Hippocampal formation (tissue), 2 donors: ENCODE measurements at places on chromosomes 5 and 9.

DNA sequence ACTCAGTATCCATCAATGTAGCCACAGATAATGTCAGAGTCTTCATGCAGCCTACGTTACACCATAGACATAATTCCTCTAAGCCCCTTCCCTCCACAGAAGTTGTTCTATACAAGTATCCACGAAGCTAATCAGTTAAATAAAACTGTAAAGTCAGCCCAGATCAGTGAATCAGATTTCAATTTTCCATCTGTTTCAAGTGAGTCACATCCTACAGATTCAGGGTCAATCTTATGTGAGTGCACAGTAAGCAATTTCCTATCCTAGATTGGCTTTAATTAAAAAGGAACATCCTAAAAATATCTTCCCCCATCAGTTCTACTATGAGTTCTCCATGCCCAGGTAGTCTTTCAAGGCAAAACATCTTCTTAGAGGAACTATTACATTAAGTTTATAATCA, 402.5 kb downstream of the EFNA5 start:
- DNase-seq: no peak

- no peak for DNase-seq
Measured at GRCh38 chr5:174518512-174518911, 205.9 kb upstream of the MSX2 start.

DNA sequence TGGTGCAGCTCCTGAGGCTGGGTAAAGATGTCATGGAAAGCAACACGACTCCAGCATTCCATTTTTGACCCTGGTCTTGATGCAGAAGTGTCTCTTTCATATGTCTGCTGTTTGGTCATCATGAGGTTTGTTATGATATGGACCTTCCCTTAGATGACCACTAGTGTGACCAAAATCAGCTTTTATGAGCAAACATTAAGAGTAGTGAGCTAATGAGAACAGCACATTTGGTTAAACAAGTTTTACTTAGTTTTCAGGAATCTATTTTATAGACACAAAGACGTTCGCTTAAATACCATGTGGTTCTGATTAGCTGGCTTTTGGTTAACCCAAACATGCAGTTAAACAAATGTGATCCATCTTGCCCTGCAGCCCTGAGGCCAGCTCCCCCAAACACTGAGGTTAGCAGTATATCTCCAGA, 56.7 kb upstream of the ACTBL2 start:
- DNase-seq: no peak

DNA sequence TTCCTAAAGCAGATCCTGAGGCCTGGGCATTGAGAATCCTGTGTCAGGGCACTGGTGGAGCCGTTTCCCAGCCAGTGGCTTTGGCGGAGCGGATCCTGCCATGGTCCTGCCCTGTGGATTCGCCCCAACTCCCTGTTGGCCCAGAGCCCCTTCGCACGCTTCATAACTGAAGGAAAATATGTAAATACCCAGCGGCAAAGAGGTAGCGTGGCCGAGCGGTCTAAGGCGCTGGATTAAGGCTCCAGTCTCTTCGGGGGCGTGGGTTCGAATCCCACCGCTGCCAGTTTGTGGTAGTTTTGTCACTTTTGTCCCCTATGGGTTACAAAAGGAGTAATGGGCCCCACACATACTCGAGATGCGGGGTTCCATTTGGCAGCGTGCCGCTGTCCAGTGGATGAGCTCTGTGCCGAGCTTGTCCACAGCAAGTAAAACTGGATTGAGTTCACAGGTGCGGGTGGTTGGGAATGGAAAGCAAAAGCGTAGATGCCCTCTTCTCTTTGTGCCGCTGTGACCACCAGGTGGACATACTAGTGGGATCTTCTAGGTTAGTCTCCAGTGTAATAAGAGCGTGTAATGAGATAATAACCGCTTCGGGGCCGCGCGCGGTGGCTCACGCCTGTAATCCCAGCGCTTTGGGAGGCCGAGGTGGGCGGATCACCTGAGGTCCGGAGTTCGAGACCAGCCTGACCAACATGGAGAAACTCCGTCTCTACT, 17.3 kb downstream of the TRIM7 start:
- no peak for DNase-seq

- DNase-seq: no peak
Measured at GRCh38 chr5:180649297-180650039, at the start of gene FLT4. Gene FLT4, minus strand, starts transcription at chr5:180649600. Its CDS starts 55 bp downstream, at chr5:180649545.

DNA sequence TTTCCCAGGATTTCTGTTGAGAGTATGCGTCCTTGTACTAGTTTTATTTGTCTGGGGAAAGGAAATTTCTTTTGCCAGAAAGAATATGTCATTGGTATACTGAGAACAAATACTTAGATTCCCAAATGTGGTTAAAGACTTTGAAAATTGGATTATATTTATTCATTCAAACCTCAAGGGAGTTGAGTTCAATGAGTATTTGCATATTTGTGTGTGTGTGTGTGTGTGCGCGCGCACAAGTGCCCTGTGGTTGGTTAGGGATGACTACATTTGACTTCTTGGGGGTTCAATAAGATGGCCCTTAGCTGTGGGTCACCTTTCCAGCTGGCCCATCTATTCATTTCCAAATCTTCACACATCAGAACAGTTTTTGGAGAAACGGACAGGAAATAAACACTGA, 4.9 kb downstream of the RXFP3 start:
- DNase-seq: no peak

DNA sequence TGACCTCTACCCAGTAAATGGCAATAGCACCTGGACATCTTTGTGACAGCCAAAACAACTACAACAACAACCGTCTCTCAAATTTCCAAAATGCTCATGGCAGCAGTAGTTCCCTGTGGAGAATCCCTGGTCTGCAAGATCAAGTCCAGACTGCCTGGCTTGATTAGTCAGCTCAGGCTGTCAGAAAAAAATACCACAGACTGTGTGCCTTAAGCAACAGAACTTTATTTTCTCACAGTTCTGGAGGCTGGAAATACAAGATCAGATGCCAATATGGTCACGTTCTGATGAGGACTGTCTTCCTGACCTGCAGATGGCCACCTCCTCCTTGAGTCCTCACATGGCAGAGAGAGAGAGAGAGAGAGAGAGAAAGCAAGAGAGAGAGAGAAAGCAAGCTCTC, 52.3 kb upstream of the MOCS2 start:
- no peak for DNase-seq

GRCh38 chr5:148620091-148620490, 34.2 kb downstream of the HTR4 start:
- DNase-seq: no peak

GRCh38 chr9:20593105-20593504, 29.2 kb downstream of the MLLT3 start:
- no peak for DNase-seq

GRCh38 chr5:146079695-146080373, 25.5 kb downstream of the PLAC8L1 start:
- no peak for DNase-seq

DNA sequence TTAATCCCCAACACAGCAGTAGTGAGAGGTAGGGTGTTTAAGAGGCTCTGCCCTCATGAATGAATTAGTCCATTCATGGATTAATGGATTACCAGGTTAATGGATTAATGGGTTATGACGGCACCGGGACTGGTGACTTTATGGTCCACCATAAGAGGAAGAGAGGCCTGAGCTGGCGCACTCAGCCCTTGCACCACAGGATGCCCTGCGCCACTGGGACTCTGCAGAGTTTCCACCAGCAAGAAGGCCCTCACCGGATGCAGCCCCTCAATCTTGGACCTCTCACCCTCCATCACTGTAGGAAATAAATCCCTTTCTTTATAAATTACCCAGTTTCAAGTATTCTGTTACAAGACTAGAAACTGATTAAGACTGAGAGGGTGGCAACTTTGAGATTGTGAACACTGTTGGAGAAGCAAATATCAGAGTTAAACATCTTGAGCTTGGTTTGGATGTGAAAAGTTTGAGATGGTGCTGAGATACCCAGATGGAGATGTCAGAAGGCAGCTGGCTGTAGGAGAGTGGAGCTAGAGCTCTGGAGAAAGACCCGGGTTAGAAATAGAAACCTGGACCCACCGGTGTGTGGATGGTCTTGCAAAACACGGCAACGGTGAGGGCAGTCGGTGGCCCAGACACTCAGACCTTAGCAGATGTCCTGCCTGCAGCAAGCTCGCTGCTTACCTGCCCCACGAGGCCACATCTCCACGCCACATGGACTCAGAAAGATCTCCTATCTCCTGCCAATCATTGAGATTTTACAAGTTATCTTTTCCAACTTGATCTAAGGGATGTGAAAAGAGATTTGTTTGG, 98.8 kb downstream of the HSD17B3 start:
- no peak for DNase-seq

- DNase-seq: no peak
Measured at GRCh38 chr9:83959061-83959460, 21.0 kb downstream of the HNRNPK start.

DNA sequence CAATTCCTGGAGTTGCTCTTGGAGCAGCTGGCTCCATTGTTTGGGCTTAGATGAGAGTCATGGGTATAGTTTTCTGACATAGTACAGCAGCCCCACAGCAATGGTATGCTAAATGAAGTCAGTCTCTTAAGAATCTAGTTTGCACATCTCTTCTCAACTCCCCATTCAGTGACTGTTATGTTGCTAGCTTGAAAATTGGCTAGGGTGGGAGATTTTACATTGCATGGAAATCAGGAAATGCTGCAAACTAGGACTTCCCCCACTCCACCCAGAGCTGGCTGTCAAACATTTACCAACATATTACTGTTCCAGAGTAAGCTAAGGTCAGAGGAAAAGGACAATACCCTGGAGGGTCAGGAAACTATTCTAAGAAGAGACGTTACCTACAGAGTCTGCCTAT, 17.6 kb upstream of the FCHO2 start:
- no peak for DNase-seq

DNA sequence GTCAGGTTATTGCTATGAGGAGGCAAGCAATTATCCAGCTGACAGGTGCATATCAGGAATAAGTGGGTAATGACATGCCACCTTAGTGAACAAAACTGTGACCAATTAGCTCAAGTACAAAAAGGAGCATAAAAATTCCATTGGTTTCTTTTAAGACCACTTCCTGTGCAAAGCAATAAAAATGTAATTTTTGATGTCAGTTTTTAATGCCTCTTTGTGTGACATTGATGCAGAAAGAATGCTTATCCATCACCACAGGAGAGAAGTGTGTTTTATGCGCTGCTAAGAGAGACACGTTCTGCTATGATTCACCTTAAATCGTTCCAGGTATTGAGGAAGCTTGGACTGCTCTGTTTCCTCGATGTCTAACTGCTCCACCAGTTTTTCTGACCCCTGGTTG, 96.7 kb downstream of the MRPS27 start:
- no peak for DNase-seq

DNA sequence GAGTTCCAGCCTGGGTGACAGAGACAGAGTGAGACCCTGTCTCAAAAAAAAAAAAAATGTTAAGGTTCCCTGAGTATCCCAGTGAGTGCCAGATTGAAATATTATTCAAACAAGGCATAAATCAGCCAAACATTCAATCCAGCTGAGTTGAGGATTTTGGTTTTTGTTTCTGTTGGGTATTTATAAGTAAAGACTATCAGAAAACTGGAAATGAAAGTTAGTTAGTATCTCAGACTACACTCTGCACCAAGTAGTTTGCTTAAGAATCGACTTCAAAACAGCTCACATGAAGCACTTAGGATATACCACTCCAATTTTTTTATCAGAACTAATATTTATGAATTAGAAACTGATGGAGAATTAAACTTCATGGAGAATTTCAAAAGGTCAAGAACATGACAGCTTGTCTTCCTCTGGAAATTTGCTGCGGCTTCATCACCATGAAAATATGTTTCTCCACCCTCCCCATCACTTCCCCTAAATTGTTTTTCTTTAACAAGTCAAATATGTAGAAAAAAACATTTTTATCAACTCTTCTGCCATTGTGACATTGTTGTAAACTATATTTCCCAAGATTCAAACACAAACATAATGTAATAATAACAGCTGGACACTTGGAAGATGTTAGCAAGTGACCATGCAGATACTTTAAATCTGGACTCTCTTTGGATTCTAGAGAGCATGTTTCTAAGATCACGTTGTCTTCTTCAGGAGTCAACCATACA, 110.0 kb upstream of the PTGER4 start:
- DNase-seq: no peak

DNA sequence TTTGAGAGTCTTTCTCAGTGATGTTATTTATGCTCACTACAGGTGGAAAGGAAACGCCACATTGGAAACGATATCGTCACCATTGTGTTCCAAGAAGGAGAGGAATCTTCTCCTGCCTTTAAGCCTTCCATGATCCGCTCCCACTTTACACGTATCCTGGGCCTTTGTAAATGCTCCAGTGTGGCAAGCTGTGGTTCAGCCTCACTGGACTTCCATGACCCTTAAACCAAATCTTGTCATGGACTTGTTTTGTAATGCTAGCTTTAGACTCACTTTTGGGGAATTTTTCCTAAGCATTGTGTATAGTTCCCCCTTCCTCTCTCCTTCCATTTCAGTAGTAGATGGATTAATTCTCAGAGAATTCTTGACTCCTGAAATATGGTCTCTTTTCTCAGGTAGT, 60.9 kb upstream of the SLC2A8 start:
- DNase-seq: no peak

DNA sequence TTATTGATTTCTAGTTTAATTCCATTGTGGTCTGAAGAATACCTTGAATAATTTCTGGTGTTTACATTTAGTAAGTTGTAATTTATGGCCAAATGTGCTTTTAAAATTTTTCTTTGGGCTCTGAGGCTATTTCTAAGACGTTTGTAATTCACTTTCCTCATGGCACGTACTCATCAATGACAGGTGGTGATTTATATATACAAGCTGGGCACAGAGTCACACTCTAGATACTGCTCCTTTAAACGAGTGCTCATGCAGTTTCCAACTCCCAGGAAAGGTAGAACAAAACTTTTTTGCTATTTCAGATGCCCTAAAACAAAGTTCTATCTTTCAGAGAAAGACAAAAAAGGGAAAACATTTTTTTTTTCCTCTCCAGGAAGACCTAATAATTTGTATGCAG, 146.9 kb downstream of the AUH start:
- no peak for DNase-seq

GRCh38 chr9:17793713-17794622, 215.1 kb downstream of the SH3GL2 start:
- no peak for DNase-seq

DNA sequence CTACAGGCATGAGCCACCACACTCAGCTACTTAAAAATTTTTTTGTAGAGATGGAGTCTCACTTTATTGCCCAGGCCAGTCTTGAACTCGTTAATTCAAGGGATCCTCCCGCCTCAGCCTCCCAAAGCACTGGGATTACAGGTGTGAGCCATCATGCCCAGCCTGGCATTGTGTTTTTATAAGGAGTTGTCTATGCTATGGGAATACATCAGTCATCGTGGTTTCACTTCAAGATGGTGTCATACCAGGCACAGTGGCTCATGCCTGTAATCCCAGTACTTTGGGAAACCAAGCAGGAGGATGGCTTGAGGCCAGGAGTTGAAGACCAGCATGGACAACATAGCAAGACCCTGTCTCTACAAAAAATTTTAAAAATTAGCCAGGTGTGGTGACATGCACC, 49.7 kb downstream of the CYSTM1 start:
- no peak for DNase-seq

DNA sequence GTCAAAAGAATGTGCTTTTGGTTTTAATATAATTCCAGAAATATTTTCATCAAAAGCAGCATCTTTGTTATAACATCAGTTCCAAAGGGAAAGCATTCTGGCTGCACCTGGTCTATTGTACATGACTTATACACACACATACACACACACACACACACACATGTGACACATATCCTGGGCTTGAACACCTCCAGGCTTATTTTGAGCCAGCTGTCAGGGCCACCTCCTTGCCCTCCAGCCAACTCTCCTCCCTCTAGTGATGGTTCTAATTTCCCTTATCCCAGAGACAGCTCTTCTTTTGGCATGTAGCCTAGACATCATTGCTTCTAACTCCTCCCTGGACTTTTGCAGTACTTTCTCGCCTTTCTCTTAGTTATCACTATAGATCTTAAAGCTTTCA, 115.0 kb downstream of the PIK3R1 start:
- no peak for DNase-seq

GRCh38 chr9:132639322-132639721, 30.5 kb downstream of the DDX31 start:
- DNase-seq: no peak
